NCI-H146 (cell line): ENCODE measurements at places on chromosomes 7 and 10.

GRCh38 chr10:51986516-51986915, 287.1 kb upstream of the CSTF2T start:
- no peak for DNase-seq

- DNase-seq: no peak
These were observed 57.6 kb downstream of the HIPK2 start for GRCh38 chr7:139720186-139720585.

GRCh38 chr7:24991353-24991752, 11.4 kb upstream of the OSBPL3 start:
- DNase-seq: no peak

- DNase-seq: no peak
These were observed 36.9 kb upstream of the CDHR3 start for GRCh38 chr7:105926131-105926530.

DNA sequence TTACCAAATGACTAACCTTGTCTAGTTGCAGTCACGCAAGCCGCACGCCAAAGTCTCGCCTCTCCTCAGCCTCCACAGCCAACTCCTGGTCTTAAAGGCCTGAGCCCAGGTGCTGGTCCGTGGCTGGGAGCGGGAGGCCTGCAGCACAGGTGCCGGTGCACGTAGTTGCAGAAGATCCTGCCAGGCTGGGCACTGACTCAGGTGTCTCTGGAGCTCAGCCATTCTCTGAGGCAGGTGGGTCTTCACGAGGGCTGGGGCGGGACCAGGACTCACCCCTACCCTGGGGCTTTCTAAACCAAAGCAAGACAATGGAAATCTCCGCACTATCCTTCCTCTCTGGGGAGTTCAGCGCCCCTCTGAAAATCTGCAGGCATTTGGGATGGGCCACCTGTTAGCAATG, 216.4 kb downstream of the MLLT10 start:
- no peak for DNase-seq

DNA sequence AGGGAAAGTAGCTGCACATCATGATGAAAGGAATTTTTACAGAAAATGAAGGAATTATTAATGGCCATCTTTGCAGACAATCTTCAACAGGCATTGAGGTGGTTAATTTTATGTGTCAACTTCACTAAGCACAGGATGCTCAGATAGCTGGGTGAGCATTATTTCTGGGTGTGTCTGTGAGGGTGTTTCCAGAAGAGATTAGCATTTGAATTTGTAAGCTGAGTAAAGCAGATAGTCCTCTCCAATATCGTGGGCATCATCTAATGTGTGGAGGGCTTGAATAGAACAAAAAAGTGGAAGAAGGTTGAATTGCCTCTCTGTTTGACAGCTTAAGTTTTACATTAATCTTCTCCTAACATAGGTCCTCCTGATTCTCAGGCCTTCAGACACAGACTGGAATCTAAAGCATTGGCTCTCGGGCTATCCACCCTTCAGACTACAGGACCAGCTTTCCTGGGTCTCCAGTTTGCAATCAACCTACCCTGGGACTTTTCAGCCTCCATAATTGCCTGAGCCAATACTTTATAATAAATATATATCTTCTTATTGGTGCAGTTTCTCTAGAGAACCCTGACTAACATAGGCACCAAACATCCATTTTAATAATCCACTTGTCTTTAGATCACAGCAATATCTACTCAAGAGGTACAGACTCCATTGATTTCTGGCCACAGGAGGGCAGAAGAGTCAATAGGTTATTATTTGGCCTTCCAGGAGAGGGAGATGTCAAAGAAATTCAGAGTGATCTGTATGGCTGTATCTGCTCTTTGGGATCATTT, 10.5 kb upstream of the CRPPA start:
- peak; percentile 62 for DNase-seq

- no peak for DNase-seq
These were observed 8.8 kb downstream of the FZD8 start for GRCh38 chr10:35633006-35633980.

DNA sequence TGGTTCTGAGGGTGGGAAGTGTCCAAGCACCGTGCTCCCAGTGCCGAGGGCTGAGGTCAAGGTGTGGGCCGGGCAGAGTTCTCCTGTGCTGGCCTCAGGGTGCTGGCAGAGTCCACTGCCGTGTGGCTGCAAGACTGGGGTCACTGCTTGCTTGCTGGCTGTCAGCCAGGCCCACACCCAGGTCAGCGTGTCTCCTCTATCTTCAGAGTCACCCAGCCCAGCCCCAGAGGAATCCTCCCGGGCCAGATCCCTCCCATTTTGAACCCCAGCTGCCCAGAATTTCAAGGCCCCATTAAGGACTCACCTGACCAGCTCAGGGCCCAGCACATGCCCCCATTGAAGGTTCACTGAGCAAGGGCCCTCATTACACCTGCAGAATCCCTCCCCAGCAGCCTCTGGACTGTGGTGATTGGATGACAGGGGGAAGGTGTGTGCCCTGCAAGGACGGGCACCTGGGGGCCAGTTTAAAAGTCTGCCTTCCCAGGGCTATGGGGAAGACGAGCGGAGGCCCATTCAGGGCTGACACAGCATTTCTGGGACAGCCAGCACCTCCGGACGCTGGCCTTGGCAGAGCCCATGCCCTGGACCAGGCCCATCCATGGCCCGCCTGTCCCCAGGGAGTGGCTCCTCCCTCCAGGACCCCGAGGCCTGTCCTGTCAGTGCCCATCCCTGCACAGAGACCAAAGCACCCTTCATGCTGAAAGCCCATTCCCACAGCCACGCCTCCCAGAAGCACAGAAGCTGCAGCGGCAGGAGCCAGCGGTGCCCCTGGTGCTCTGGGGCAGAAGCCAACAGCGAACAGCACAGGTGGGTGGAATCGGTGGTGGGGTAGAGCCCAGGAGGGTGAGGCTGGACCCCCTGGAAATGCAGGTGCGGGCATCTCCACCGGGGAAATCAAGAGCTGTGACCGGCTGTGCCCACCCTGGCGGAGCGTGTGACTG, 45.1 kb upstream of the PPP2R2D start:
- no peak for DNase-seq

DNA sequence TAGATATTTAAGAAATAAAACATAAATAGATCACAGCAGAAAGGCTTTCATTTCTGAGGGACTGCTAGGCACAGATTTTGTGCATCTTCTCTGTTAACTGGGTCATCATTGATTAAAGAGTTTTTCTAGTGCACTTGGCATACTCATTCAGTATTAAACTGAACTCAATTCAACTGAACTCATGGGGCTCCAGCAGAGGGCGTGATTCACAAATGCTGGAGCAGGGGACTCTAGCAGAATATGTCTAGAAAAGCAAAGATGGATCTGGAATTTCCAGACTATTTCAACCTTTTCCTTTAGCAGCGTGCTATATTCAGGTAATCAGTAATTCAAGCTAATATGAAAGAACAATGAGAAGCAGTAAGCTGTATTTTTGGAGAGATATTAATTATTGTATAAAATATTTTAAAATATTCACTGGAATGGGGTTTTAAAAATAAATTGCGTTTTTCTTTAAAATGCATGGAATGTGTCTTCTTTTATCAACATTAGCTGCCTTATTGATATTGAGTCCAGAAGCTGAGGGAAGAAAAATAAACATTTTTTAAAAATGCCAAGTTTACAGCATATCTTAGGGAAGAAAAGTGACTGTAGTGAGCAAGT, 296.8 kb upstream of the CACNA2D1 start:
- peak; percentile 72 for DNase-seq

- no peak for DNase-seq
These were observed 9.3 kb upstream of the FAM180A start for GRCh38 chr7:135757719-135758411.

- no peak for DNase-seq
These were observed 58.7 kb downstream of the ZRANB1 start for GRCh38 chr10:125000366-125001312.
